ENCODE measurements at places on chromosomes 5 and 9.

DNA sequence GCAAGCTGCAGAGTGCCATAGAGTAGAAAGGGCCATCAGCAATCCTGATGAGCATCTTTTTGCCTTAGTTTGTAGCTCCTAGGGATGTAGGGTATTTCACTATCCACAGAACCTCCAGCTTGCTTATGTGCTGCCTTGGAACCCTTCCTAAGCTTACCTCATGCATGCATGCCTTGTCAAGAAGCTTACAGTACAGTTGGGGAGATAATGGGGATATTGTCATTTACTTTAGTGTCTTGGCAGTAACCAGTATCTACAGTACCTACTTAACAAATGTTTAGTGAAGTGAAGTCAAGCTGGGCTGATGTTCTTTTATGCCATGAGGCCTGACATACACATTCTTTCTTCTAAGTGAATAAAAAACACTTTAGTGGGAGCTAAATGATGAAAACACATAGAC is 164.6 kb upstream of the PPP1R2B start:
- no peak for DNase-seq

- DNase-seq: peak; percentile 91
These were observed 3.2 kb downstream of the RAB24 start for GRCh38 chr5:177300236-177300880.

DNA sequence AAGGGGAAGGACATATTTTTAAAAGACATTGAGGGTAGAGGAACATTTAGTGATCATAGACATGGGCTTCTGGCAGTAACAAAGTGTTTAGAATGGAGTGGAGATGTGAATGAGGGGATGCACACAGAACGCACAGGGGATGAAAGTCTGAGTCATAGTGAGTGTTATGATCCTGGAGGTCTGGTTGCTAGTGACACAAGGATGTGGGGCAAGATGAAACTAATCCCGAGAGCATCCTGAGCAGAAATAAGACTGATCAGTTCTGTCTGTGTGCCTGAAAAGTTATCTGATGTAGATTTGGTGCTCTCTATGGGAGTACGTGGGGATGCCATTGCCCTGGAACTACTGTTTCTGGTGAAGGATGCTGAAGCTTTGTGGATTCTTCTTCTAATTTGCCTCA is 141.1 kb downstream of the CHSY3 start:
- no peak for DNase-seq

DNA sequence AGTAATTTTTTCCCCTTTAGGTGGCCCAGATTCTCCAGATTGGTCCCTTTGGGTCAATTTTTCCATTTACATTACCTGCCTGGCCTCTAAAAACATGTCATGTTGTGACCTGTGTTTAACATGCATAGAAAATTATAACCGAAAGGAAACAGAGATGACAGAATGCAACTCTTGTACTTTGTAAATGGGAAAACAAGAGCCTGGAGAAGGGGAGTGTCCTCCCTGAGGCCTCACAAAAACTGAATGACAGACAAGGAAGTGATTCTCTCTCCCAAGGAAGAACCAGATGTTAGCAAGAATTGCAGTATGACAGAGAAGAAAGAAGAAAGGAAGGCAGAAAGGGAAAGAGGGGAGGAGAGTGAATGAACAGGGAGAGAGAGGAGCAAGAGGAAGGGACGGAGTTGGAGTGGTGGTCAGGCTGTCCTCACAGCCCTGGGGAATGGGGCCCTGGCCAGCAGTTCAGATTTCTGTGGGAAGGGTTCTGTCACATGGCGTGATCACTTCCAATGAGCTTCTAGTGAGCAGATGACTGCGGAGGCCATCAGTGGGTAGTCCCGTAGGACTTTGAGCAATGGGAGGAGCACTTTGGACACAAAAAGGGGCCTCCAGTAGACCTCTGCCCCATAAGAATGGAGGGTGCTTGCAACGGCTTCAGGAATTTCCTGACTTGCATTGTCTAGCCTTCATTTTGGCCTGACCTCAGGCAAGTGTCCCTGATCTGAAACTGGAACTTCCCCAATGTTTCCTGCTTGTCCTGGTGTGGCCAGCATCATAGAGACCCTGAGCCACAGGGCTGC is 31.6 kb downstream of the ABLIM3 start:
- DNase-seq: peak; percentile 30

GRCh38 chr9:88197781-88198340 is 59.6 kb upstream of the SPATA31C2 start:
- no peak for DNase-seq

DNA sequence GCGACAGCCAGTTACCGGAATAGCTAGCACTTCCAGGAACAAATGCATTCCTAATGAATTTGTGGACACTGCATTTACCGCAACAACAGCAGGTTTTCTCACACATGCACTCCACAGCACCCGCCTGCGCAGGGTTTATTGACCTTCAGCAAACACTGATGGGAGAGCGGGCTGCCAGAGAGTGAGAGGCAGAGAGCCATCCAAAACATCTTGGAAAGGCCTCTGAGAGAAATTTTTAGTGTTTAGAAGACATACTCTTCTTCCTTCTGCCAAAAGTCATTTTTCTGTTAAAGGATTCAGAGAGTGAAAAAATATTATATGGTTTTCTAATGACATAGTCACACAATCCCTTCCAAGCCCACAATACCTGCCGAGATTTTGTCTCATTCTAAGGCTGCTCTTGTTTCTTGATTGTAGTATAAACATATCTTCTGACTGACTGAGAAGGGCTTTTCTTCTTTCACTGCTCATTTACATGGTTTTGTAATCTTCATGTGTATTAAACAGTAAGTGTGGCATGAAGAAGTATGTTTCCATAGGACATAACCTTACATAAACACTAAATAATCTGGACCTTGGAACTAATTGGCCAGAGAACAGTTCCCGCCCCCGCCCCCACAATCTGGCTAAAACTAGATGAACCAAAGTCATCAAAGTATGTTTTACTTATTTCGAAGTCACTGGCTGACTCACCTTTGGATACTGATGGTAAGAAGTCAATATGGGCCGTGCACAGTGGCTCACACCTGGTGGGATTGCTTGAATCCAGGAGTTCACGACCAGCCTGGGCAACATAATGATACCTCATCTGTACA is 432.5 kb upstream of the MEF2C start:
- no peak for DNase-seq

- DNase-seq: no peak
These were observed 2.4 kb downstream of the HMCN2 start for GRCh38 chr9:130267930-130268329.

DNA sequence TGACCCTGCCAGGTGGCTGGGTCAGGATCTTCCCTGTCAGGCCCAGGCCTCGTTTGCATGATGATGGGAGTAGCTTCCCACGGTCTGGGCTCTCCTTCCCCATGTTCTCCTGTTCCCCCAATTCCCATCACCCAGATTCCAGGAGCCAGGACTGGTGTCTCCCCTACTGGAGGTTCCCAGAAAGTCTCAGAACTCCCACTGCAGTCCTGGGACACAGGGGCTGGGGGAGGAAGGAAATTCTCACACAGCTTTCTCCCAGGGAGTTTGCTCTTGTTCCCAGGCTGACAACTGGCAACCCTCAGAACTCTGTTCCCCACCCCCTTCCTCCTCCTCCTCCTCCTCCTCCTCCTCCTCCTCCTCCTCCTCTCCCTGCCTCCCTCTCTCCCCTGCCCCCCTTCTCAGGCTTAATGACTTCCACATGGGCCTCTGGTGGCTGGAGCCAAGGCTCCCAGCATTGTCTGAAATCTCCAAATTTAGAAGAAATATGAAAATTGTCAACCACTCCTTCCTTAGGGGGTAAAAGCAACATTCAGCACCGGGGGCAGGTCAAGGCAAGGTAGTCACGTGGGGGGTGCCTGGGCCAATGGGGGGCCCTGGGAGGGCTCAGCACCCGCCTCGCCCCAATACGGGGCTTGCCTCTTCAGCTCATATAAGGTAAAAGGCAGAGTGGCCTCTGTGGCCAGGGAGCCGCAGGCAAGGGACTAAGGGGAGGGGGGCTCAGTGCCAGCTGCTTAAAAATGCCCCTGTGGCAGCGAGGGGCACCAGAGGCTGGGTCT is 27.3 kb upstream of the IL17B start:
- no peak for DNase-seq

DNA sequence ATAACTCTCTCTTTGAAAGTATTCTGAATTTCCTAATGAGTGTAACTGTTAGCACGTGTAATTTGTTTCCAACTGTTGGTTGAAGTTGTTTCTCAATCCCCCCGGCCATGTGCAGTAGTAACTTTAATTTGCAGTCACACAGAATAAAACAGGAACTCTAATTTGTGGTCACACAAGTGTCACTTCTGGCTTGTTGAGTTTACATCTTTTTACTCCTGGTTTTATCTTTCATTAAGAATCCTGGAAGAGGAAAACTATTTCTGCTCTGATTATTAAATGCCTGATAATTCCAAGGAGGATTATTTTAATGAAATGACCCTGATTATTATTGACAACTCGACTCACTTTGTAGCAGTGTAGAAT is 1.2 kb downstream of the SCAMP1 start:
- DNase-seq: peak; percentile 54

Data from inflammatory macrophage treated with lipopolysaccharide for 1 hour (primary cell).